ENCODE measurements at places on chromosomes 3 and 15.

DNA sequence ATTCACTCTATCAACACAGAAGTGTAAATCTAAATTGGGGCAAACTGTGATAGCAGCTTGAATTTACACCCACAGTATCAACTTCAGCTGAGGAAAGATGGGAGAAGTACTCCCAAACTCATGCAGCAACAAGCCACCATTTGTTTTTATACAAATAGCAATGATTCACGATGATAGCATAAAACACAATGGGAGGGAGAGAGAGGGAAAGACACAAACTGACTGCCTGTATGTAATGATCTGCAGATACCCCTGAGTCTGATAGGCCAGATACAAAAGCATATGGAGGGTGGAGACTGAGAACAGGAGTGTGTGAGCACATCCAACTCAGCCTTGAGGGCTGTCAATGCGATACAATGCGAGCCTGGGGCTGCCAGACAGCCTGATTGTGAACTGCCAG, 79.2 kb downstream of the CNTN3 start:
- no peak for DNase-seq

DNA sequence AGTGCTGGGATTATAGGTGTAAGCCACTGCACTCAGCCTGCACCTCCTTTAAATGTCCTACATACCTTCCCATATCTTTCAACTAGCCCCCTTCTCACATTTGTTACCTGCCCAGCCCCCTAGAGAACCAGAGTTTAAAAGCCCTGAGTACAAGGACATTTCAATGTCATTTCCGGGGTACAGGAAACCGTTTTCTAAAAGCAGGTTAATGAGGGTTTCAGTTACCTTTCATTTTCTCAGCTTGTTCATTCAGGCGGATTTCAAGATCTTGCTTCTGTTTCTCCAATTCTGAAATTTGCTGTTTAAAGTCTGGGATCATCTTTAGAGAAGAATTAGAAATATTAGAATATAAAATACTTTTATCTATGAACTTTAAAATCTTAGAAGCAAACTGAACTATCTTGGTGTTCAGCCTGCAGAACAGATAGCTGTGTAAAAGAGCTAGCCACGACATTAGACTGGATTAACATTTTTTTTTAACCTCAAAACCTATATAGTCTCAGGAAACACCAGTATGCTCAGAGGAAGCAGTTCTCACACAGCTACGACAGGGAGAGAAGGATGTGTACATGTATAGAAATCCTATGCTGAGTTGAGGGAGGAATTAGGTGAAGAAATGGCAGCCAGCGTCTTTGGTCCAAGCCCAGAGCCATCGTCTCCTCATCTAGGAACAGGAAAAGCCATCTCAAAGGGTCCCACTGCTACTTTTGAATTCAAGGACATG, 29.9 kb upstream of the GNB5 start:
- DNase-seq = no peak

- no peak for DNase-seq
Observed at GRCh38 chr3:143820466-143821221, 27.6 kb downstream of the SLC9A9 start.

DNA sequence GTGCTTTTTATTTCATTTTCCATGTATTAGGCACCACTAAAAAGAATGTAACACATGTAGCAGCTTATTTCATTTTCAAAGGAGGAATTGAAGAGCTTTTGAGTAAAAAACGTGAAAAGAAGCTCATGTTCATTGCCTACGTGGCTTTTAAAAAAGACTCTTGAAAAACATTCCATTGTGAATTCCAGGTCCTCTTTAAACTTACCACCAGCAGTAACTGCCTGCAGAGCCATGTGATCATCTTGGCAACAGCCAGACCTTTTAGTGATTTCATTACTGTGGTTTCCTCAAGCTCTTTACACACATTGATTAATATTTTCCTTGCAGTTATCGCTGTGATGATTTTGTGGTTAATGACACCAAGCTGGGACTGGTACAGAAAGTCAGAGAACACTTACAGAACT, 43.8 kb upstream of the FBXL22 start:
- DNase-seq = no peak

GRCh38 chr3:182937293-182938051, 42.9 kb downstream of the DCUN1D1 start:
- DNase-seq = no peak

GRCh38 chr3:97793420-97794019, 28.3 kb upstream of the CRYBG3 start:
- no peak for DNase-seq

DNA sequence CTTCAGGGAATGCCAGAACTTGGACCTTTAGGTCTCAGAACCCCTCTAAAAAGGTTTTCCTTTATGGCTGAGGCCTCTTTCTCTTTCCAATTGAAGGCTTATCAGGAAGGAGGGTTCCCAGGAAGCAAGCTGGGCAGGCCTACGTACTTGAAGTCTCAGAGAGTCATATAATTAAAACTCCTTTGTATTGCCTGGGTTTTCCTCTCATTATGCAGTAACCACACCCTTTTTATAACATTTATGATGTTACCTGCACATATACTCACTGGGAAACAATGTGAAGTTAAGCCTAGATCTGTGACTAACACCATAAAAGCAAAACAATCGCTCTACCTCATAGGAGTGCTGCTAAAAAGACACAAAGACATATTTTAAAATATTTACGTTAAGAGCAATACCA, 27.3 kb downstream of the SERP1 start:
- no peak for DNase-seq

DNA sequence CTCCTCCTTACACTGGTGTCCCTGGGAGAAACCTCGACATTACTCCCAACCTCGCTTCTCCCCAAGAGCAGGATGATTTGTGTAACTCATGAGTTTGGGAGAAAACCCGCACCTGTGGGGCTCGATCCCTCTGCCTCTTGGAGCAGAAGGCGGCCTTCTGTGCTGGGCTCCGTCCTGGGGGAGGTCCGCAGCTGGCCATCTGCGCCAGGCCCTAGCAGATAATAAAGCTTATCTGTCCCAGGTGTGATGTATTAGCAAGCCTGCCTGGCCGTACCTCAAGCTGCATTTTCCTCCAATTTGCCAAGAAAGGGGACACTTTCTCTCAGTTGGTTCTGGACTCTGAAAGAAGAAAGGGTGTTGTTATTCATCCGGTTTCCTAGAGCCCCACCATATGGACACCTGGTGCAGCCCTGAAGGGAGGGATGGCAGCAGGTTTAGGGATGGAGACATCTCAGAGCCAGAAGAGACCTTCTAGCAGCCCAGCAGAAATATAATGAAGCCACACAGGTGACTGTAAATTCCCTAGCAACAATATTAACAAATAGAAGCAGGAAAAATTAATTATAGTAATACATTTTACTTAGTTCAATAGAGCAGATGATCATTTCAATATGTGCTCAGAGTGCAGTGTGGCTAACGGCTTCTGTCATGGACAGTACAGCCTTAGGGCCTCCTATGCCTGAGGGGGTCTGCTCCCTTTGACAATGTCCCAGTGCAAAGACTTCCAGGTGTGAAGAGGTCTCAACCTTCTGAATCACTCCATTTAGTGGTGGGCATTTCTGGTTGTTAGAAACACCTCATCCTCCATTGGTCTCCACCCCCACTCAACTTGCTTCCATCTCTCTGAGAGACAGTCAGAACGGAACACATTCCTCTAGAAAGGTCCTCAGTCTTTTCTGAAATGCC, 94.8 kb downstream of the CPN2 start:
- DNase-seq = no peak

DNA sequence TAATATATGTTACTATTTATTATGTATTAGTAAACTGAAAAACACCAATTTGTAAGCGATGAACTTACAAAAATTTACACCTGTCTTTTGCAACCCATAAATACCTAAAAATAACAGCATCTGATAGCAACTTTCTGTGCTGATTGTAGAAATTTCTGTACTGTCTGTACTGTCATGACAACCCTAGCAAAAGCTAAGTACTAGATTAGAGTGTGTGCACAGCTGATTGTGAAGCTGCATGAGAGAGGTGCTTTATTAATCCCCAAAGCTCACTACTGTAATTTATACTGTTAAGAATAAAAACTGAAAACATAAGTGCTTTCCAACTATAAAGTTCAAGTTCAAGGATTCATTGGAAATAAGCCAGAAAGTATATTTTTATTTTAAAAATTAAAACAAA, 815 bp downstream of the BCL2A1 start:
- DNase-seq = no peak

DNA sequence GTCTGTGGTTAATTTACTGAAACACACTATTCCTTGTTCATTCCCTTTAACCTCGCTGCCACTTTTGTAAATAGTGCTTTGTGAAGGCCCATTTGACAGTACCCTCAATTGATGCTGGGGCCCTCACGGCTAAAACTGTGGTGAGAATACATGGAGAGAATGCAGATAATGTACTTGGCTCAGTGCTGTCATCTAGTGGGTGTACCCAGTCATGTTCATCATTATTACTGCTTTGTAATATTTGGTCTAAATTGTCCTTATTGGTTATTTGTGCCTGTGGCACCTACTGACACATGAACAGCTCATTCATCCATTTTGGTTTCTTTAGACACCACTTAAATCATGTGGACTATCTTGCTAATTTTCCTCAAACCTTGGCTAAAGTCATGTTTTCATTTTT, 543.6 kb downstream of the EDEM1 start:
- no peak for DNase-seq

DNA sequence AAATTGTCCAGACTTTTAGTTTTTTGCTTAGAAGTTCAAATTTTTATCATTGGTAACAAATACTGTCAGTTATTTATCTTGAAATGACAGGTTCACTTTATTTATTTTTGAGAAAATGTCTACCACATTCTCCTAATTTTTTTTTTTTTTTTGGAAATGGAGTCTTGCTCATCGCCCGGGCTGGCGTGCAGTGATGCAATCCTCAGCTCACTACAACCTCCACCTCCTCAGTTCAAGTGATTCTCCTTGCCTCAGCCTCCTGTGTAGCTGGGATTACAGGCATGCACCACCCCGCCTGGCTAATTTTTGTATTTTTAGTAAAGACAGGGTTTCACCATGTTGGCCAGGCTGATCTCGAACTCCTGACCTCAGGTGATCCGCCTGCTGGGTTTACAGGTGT, 16.1 kb upstream of the EBLN2 start:
- DNase-seq = no peak

GRCh38 chr3:47406762-47407149, 25.9 kb downstream of the PTPN23 start:
- DNase-seq = no peak

DNA sequence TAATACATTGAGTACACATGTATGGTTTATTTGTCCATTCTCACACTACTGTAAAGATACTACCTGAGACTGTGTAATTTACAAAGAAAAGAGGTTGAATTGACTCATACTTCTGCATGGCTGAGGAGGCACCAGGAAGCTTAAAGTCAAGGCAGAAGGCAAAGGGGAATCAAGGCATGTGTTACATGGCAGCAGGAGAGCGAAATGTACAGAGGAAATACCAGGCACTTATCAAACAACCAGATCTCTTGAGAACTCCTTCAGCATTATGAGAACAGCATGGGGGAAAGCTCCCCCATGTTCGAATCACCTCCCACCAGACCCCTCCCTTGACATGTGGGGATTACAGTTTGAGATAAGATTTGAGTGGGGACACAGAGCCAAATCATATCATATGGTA, 666.3 kb downstream of the ZBBX start:
- DNase-seq = no peak

- no peak for DNase-seq
Observed at GRCh38 chr15:67066041-67066958, 898 bp downstream of the SMAD3 start.

GRCh38 chr3:132311841-132312240, 5.4 kb upstream of the ACP3 start:
- DNase-seq = no peak

DNA sequence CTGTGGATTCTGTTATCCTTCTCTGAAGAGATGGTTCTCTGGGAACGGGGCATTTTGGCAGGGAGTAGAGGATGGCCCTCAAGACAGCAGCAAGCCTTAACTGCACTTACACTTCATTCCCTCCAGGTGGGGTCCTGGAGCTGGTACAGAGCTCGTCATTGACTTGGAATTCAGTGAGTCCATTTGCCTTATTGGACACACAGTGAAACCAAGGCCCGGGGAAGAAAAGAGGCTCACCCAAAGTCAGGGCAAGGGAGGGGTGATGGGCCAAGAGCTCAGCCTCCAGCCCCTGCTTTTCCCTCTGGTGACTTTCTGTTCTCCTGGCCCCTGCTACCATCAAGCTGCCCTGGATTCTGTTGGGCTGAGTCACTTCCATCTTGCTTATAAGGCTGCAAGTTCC, 125.6 kb downstream of the ETFA start:
- no peak for DNase-seq

- peak; percentile 35 for DNase-seq
Observed at GRCh38 chr3:73558727-73559075, 66.0 kb downstream of the PDZRN3 start.

GRCh38 chr15:64528871-64529270, 68.5 kb downstream of the ZNF609 start:
- DNase-seq = no peak

DNA sequence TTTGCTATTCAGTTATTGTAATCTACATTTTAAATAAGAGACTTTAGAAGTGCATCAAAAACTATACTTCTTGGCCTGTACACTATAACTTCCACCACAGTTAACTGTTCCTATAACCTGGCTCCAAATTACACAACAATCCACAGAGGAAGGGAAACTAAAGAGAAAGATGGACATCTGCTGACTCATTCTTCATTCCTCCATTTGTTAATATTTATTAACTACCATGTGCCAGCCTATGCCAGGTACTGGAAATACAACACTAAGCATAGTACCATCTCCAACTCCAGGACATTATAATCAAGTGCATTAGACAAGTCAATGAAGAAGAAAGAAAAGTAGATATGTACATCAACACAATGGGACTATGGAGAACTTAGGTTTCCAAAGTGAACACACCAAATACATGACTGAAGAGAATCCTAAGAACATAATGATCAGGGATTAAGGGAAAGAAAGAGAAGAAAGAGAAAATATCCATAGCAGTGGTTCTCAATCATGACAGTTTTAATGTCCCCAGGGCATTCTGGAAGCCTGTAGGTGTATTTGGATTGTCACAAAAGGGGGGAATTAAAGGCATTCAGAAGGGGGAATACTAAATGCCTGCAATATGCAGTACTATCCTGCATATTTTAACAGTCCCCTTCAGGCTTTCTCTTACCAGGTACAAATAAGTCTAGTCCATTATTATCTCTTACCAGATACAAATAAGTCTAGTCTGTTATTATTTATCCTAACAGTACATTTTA, 8.9 kb downstream of the ICE2 start:
- DNase-seq = no peak

DNA sequence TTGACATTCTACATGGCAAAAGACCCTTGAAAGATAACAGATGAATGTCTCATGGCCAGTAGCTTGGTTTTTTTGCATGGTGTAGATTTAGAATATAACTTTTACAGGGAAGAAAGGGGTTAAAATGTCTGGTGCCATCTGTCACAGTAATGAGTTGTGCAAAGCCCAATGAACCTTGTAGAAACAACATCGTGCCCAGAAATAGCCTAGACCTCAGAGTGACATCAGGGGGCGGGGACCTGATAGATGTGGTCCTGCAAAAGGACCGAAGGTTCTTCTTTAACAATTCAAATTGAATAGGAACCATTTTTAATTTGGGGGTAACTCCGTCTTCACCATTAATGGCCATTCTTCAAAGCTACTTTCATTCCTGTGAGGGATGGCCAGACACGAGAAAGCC, 254.1 kb upstream of the CTDSPL start:
- DNase-seq = no peak

GRCh38 chr3:47527952-47528725, 14.6 kb upstream of the ELP6 start:
- DNase-seq = no peak

Data from left cardiac atrium (tissue), 4 donors.